ENCODE measurements at places on chromosomes 4 and X.
A peak's percentile ranks its signal among the peaks of the same experiment; 100 is the strongest.

DNA sequence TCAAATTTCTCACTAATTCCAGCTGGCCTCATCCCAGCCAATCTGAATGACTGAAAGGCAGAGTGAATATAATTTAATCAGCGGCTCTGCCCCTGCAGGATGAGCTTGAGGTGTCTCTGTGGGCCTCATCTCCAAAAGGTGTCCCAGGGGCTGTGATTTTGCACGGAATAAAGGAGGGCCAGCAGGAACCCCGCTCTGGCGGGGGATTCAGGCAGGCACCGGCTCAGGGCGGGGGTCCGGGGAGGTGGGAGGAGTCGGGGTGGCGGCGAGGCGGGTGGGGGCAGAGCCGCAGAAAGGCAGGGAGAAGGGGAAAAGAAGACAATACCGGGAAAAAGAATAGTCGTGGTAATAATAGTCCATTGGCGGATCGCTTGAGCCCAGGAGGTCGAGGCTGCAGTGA, 16.0 kb upstream of the ERCC6L start:
- no peak for ATAC-seq

- ATAC-seq = no peak
Observed at GRCh38 chr4:137659431-137659830, 127.1 kb upstream of the PCDH18 start.

DNA sequence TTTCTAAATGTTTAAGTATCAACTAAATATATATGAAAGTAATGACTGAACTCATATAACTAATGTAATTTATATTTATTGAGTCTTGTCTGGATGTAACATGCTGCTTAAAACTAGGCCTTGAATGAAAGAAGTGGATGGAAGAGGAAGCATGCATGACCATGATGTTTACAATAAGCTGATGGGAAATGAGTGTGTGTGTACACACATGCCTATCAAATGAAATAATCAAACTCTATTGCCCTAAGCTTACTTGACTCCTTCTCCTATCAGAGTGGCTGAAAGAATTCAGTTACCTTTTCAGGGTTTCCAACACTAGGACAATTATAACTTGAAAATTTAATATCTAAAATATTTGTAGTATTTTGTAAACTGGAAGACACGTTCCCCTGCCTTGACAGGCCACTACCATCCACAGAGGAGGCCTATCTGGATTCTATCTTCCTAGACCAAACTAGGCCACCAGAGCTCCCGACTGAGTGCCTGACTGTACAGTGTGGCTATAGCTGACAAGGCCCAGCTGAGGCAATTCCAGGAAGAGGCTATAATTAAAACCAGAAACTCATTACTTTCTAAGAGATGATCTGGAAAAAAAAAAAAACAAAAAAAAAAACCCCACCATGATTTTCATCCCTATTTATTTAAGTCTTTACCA, 7.6 kb downstream of the ARSJ start:
- no peak for ATAC-seq

GRCh38 chr4:149403081-149403480, 412.6 kb downstream of the IQCM start:
- no peak for ATAC-seq

DNA sequence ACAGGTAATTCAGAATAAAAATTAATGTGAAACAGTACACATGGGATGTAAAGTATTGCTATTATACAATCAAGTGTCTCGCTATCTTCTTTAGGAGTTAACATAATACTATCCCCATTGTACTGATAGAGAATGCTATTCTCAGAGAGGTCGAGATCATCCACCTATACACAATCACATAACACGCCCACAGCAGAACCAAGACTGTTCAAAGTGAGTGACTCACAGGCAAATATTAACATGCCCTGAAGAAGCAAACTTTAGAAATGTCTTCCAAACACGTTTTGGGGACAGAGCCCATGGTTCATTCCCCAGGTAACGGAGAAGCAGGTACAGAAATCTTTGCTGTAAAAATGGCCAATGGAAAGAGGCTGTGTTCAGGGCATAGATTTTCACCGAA, 50.1 kb upstream of the PHKA2 start:
- no peak for ATAC-seq

- ATAC-seq = no peak
Observed at GRCh38 chr4:8305851-8306471, 36.4 kb downstream of the HTRA3 start.

DNA sequence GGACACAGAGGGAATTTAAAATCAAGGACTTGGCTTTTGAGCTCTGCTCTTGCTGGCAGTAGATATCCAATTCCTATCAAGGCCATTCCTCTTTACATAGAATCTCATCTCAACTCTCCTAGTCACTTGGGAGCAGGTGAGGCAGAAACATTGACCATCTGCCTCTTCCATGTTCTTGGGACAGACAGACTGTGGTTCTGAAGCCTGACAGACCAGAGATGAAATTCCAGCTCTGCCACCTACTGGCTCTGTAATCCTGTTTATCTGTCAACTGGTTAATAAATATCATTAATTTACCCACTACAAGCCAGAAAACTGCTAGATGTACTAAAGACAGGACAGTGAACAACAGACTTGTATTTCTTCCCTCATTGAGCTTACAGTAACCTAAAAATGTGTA, 300.8 kb downstream of the ADGRL3 start:
- no peak for ATAC-seq

DNA sequence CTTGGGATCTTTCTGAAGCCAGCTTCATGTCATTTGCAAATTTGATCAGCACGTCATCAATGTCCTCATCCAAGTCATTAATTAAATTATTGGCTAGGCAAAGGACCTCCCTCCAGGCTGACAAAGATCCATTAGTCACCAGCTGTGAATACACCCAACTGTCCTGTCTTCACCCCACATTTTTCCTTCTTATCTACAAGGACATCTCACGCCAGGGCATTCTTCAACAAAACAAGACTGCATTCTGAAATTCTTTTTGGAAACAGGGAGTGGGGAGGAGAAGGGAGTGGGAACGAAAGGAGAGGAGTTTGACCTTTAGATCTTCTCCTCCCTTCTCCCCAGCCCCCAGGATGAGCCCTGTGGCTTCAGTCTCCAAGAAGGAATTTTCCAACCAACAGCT, 32.7 kb downstream of the NLGN3 start:
- no peak for ATAC-seq

DNA sequence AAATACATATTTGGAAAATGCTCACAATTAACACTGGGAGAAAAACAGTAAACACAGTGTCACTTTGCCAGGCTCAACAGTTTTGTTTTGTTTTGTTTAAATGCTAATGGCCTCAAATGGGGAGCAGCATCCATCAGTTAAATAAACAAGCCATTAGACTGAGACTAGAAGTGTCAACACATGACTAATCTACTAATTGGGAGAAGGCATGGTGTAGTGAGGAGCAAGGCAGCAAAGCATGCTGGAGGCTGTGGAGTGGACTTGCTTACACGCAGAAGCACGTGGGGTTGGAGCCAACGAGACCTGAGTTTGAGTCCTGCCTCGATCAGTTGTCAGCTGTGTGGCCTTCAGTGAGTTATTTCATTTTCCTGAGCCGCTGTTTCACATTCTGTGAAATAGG, 29.0 kb downstream of the UTP14A start:
- ATAC-seq = no peak

- ATAC-seq = no peak
Observed at GRCh38 chr4:87950936-87951511, 24.5 kb upstream of the SPP1 start.

GRCh38 chr4:184356366-184356765, 118.0 kb downstream of the IRF2 start:
- ATAC-seq = no peak

GRCh38 chr4:110632506-110633357, 9.9 kb upstream of the PITX2 start:
- no peak for ATAC-seq

- no peak for ATAC-seq
Observed at GRCh38 chr4:58301376-58301999, 1191.3 kb upstream of the IGFBP7 start.

GRCh38 chrX:40100537-40101429, 3.0 kb upstream of the BCOR start:
- no peak for ATAC-seq

DNA sequence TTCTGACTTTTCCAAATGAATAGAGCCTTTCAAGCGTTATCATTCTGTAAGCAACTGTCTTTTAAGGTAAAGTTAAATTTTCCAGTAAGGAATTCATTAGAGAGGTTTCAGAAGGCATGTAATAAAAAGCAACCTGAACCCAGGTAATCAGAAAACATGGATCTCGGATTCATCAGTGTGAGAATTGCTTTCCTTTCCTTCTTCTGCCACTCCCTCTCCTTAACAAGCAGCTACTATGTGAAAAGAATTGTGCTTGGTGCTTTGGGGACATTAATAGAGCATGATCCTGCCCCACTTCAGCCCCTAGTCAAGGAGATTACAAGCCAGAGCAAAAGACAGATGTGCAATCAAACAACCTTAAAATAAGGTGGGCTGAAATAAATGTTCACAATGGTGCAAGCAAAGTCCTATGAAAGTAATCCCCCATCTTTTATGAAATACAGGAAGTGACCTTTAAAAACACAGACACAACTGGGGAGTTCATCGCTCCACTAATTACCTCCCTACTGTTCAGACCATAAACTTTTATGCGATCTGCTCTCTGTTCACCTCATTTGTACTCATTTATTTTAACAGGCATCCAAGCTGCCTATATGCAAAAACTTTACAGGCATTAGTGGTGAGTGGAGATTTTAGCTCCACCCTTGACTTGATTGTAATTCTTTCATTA, 122.9 kb upstream of the RASGEF1B start:
- no peak for ATAC-seq

DNA sequence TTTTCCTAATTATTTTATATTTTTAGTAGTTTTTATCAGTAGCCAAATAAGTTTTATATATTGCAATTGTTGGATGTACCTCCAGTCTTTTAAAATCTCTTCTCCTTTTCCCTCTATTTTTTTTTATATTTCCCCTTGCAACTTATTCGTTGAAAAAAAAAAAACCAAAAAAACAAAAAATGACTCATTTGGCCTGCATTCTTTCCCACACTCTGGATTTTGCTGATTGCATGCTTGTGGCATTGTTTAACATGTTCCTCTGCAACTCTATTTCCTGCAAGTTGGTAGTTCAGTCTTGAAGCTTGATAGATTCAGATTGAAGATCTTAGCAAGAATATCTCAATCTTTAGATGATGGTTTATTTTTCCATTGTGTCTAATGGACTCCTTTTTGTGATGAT, 260.6 kb upstream of the BOD1L1 start:
- ATAC-seq = no peak

- no peak for ATAC-seq
Observed at GRCh38 chr4:2689114-2689513, 67.0 kb downstream of the TNIP2 start.

GRCh38 chr4:2818351-2818939, 25.2 kb upstream of the ADD1 start:
- peak; percentile 8 for ATAC-seq

GRCh38 chrX:42695800-42696358, 82.1 kb downstream of the PPP1R2C start:
- ATAC-seq = no peak

DNA sequence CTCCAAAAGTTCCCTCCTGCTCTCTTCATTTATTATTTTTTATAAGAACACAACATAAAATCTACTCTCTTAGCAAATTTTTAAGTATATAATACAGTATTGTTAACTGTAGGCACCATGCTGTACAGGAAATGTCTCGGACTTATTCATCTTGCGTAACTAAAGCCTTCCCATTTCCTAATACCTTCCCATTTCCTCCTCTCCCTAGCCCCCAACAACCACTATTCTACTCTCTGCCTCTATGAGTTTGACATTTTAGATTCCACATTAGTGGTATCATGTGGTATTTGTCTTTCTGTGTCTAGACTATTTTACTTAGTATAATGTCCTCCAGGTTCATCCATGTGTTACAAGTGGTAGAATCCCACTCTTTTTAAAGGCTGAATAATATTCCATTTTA, 15.8 kb upstream of the SYTL4 start:
- no peak for ATAC-seq

DNA sequence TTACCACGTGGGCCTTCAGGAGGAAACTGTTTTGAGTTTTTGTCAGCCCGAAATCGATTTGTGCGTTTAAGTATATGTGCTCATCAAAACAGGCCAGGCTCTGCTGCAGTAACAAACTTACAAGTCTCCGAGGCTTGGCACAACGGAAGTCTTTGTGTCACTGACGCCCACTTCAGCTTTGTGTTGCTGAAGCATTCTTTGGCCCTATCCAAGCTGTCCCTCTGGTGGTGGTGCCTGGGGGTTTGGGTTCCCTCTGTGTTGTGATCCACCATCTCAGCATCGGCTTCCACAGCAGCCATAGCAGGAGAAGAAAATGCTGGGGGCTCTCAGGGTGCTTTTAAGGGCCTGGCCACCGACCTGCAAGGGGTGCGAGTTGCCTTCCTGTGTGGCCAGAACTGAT, 176.4 kb downstream of the PTTG2 start:
- ATAC-seq = no peak

DNA sequence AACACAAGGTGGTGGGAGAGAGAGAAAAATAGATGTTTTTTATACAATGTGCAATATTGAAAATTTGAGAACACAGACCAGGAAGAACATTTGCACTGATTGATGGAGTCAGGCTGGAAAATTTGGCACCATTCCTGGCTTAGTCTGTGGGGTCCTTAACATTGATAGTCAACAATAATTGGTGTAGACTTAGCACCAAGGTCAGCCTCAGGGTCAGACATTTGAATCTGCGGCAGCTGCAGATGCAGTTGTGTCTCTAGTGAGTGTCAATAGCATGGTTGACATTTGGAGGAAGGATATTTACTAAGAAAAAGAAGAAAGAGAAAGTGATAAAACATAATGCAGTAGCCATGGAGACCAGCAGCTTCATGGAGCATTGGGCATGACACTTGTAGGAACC, 31.5 kb upstream of the GLRA3 start:
- ATAC-seq = no peak

DNA sequence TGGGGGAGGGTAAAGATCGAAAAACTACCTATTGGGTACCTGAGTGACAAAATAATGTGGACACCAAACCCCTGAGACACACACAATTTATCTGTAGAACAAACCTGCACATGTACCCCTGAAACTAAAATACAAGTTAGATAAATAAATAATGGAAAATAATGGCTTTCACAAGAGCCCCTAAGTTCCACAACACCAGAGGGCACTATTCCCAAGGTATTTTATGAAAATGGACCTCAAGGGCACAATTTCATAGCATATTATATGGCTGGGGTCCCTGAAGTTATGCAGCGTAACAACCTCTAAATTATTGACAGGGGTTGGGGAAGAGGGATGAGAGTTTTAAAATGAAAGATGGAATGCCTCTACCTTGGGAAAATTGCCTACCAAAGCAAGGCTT, 81.3 kb upstream of the TMEM33 start:
- ATAC-seq = no peak

GRCh38 chr4:113409181-113409580, 352.4 kb downstream of the CAMK2D start:
- ATAC-seq = no peak

DNA sequence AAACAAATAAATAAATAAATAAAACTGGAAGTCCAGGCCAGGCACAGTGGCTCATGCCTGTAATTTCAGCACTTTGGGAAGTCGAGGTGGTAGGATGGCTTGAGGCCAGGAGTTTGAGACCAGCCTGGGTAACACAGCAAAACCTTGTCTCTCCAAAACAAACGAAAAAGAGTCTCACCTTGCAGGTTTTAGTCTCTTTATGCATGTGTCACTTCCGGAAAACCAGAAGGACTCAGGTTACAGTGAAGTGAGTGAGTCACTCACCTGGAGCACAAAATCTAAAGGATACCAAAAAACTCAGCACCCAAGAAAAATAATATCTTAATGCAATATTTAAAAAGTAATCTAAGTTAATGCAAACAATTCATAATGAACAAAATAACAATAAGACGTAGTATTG, 20.1 kb upstream of the SLC34A2 start:
- no peak for ATAC-seq
